ENCODE measurements at places on chromosomes 1 and 21. TPM values are rescaled to one million over a fixed set of nuclear protein-coding genes. Genes with fewer than 3 reads are reported as not detected.

RAB13 gene
- total RNA-seq, result 38.6 TPM

E2F2 gene
- total RNA-seq, result 0.36 TPM

GOLT1A gene
- 0.71 TPM for total RNA-seq

ALG14 gene
- 2.7 TPM for total RNA-seq

BSDC1 gene
- total RNA-seq, result 47.7 TPM

EXTL1 gene
- total RNA-seq, result not detected

ATAD3A gene
- 34.0 TPM for total RNA-seq

NR5A2 gene
- under 0.01 TPM for total RNA-seq

KRTAP19-1 gene
- total RNA-seq, result not detected
